ENCODE measurements at places on chromosomes 12 and 14.
A peak's percentile ranks its signal among the peaks of the same experiment; 100 is the strongest.

GRCh38 chr12:6526766-6527525, 7.4 kb upstream of the GAPDH start:
- DNase-seq: no peak

GRCh38 chr14:71497645-71498086, 434.6 kb upstream of the RGS6 start:
- peak; percentile 30 for DNase-seq

GRCh38 chr12:41073633-41074472, 114.3 kb upstream of the PDZRN4 start:
- DNase-seq: no peak

- no peak for DNase-seq
Observed at GRCh38 chr12:123337070-123337469, 27.6 kb downstream of the SBNO1 start.

DNA sequence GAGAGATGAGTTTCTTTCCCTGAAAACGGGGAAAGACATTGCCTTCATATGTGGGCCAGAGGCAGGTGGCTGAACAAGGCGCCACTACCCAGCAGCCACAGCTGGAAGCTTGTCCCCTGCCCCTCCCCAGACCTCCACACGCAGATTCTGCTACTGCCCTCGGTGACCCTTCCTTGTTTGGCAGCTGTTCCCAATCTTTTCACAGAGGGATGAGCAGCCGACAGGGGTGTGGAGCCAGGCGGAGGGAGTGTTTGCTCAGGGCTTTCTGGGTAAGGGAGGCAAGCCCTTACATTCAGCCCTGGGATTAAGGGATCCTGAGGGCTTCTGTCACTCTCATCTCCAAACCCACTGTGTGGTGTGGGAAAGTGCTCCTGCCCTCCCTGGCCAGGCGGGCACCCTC, 4.5 kb upstream of the KRT4 start:
- DNase-seq: no peak

- no peak for DNase-seq
Observed at GRCh38 chr12:114711689-114712152, 27.7 kb upstream of the TBX3 start.

DNA sequence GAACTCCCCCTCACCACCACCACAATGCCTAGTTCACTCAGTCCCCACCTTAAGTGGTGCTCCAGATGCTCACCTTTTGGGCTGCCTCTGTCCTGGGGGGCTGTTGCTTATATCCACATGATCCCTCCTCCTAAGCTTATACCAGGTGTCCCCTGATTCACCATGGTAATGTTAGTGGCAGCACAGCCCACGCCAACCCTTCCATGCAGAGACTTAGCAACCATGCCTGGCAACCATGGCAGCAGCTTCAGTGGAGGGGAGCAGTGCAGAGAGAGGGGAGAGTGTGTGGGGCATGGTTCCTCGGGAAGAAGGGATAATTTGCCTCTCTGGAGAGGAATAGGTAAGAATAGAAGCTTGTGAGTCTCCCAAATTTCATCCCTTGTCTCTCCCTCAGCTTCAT, 1.2 kb upstream of the DDN start:
- no peak for DNase-seq

DNA sequence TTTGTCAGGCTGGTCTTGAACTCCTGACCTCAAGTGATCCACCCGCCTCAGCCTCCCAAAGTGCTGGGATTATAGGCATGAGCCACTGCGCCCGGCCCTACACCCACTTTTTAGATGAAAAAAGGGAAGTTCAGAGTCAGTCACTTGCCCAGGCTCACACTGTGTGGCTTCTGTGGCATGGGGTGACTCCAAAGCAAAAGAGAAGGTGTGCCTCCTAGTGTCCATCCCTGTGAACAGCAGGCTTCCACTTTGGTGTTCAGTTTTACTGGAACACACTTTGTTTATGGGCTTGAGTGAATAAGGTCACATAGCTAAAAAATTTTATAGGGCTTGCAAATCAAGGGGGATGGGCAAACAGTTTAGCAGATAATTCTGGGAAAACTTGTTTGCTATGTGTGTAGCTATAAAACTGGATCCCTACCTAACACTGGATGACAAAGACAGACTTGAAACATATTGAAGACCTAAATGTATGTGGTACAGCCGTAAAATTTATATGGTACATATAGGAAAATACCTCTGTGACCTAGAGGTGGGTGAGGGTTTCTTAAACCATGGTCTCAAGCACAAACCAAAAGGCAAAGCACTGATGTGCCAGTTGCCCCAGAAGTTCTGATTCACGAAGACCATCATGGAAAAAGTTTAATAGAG, 54.9 kb downstream of the EID3 start:
- peak; percentile 53 for DNase-seq

DNA sequence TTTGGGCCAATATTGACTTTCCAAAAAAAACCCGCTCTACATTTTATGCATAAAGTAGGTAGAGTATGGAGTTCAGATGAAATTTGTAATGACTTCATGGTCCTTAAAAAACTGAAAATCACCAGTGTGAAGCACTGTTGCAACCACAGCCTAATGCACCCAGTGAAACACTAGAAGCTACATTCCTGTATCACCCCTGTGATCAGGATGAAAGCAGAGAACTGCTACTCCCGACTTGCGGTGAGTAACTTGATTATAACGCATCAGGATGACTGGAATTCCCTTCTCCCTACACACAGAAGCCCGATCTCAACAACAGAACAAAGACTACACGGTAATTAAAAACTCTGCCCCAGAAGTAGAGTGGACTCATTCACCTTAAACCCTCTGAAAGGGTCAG, 33.8 kb downstream of the SPTB start:
- peak; percentile 83 for DNase-seq

DNA sequence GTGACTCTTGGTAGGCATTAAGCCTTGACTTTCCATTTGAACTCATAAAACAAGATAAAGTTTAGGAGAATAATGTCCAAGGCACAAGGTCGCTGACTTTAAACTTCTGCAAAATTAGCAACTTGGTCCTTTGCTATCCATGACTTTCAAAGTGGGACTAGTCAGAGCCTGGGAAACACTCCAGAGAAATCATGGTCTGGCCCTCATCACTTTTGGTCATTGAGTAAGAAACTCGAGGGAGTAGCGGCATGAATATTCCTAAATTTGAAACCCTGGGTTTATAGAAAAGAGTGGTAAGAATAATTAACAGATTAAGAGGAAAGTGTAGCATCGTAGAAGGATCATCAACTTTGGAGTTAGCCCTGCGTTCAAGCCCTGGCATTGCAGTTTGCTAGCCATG, 16.9 kb upstream of the APPL2 start:
- no peak for DNase-seq

DNA sequence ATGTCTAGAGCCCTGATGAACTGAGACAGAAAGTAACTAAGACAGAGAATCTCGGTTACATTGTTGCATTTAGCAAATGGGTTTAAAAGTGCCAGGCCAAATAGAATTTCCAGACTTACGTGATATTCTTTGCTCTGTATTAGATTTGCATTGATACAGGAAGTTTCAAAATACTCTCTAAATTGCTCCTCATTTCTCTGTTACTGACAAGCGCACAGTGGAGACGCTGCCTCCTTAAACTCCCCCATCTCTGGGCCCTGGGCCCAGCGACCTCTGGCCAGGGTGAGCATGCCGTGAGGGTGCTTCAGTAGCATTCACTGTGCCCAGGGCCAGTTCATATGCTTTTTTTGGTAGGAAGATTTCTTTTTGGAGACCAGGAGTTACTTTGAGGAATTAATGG, 22.9 kb upstream of the EVL start:
- no peak for DNase-seq

DNA sequence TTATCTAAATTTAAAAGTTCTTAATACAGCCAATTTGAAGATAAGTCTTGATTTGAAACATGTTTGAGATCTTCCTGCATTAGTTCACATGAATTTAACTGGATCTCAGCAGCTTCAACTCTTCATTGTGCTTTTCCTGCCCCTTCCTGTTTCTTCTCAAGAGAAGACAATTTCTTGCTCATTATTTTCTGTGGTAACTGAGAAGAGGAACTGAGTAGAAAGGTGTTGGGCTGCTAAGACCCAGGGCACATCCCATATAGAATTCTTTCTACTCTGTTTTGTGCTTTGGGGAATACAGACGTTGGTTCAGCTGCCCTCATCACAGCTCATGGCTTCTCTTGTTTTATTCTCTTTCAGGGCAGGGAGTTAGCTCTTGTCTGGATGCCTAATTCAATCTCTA, 110.2 kb downstream of the SNAPC1 start:
- DNase-seq: no peak

DNA sequence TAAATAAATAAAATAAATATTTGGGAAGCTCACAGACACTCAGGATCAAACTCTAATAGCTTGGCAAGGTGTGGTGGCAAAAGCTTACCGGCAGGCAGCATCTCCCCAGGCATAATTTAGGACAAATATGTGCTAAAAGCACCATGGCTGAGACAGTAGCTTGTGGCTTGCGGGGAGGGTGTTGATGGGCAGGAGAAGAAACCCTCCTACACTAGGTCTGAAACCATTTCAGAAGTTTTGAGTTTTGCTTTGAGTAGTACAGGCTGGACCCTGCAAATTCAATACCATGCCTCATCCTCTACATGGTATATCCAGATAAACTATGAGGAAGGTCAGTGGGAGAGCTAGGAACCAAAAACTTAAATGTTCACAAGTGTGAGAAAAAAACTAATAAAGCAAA, 33.1 kb downstream of the MAP3K9 start:
- DNase-seq: no peak

- DNase-seq: peak; percentile 89
Observed at GRCh38 chr14:54686219-54686870, 119.4 kb downstream of the SAMD4A start.

DNA sequence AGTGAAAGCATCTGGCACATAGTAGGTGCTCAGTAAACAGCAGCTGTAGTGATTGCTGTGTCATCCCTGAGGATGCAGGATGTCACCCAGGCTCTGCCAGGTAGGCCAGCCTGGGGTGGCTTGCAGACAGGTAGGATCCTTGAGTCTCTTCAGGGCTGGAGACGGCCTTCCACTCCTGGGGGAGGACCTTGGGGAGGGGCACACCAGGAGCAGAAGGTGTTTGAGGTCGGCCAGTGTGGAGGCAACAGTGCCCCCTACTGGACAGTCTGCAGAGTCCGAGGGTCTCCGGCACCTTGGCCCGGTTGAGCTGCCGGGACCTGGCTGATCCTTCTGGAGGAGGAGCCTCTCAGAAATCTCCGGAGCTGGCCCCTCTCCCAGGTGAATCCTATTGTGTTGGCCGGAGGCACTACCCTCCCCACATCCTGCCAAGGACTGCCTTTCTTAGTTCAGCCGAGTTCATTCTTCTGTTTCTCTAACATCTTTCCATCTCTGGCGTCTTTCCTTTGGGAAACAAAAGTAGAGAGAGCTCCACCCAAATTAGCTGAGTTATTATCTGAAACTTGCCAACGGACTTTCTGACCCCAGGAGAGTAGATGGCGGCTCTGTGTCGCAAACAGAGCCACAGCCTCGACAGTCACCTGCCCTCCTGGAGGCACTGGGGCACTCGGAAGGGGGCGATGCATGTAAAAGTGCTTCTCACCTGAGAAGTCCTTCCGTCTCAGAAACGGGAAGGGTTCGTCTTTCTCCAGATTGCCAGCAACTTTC, 41.8 kb upstream of the CLMN start:
- DNase-seq: peak; percentile 21

All from renal cortical epithelial cell (primary cell).